ENCODE measurements at places on chromosomes 2 and 18. TPM values are rescaled to one million over a fixed set of nuclear protein-coding genes. Genes with fewer than 3 reads are reported as not detected.

GRCh38 chr18:54148151-54148550 is 76.3 kb downstream of the MBD2 start:
- DNase-seq: no peak

- no peak for DNase-seq
These were observed 73.4 kb downstream of the NRXN1 start for GRCh38 chr2:50958504-50958903.

DNA sequence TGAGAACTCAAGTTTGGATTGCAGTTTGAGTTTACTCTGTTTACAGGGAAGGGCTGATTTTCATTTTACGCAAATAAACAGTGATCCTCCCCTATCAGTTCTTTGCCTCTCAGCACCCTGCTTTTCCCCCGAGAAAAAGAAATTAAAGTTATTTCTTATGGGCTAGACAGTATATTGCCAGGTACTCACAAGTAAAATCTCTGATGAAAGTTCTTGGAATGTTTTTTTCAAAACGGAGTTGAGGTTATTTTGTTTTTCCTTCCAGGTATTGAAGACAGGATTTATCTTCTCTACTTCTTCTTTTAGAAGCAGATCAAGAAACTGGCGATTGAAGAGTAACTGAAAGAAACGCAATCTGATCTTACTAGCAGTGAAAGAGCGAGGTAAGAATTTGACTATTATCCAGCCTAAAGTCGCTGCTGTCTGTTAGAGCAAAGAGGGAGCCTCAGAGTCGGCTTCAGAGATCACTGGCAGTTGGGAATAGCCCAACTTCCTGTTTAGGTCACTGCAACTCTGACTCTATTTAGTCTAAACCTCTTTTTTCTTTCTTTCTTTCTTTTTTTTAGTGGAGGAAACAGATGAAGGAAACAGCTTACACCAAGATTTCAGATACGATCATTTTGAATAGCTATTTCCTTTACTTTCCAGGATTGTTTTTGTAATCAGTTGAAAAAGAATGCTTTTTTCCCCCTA is at the start of gene TFPI:
Gene TFPI (minus strand): TSS at position 425 of the 693 bp plus-strand sequence. CDS start 50,667 bp downstream, outside the sequence.
- peak; percentile 64 for DNase-seq

DNA sequence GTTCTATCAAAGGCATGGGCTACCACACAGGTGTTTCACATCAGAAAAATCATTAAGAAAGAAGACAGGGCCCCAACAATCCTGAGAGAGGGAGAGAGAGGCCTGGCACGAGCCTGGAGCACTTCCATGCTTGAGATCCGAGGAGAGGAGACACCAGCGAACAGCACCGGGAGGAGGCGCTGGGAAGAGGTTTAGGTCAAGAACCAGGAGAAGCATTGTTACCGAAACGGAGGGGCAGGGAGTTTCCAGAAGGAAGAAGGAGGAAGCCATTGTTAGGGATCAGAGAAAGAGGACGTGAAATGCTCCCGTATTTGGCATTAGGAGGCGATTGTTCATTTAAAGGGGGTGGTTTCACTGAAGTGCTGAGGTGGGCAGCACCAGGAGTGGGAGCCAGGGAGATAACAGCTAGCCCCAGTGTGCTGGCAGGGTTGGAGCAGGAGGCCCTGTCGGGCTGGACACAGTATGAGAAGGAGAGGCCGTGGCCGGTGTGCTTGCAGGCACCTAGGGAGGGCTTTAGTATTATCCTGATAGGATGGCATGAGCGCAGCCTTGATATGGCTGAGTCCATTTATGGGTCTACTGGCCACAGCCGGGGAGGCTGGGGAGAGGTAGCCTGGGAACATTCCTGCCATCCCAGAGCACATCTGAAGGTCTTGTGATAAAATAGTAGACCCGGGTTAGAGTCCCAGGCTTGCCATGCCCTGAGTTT is 244.9 kb downstream of the KLHL29 start:
- no peak for DNase-seq

GRCh38 chr2:147594038-147594437 is 250.8 kb upstream of the ACVR2A start:
- DNase-seq: no peak

GRCh38 chr2:151543876-151544275 is 134.2 kb downstream of the RIF1 start:
- no peak for DNase-seq

GRCh38 chr2:158297120-158297519 is 159.4 kb downstream of the CCDC148 start:
- DNase-seq: no peak

Gene TMEM247
- not detected for total RNA-seq
